ENCODE measurements at places on chromosomes 2 and 18. TPM values are rescaled to one million over a fixed set of nuclear protein-coding genes. Genes with fewer than 3 reads are reported as not detected.
A peak's percentile ranks its signal among the peaks of the same experiment; 100 is the strongest.

DNA sequence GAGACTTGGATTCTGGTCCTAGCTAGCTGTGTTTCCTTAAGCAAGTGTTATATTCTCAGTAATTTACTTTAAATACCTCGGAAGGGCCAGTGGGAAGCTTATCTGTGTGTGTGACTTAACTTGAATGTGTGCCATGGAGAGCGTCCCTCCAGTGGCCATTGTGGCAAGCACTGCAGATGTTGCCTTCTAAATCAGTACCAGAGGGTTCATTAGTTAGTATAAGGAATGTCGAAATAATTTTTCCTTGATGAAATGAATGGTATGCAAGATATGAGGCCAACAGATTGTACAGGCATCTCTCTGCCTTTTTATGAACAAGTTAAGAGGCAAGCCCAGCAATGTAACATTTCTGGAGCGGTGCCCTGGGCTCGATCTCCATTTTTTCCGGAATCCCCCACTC lies 52.0 kb downstream of the FBXO36 start:
- DNase-seq: peak; percentile 40

- DNase-seq: peak; percentile 95
Observed at GRCh38 chr2:43343573-43344304, 117.3 kb upstream of the ZFP36L2 start.

GRCh38 chr2:114034742-114035141 lies 144.9 kb downstream of the ACTR3 start:
- DNase-seq: peak; percentile 13

DNA sequence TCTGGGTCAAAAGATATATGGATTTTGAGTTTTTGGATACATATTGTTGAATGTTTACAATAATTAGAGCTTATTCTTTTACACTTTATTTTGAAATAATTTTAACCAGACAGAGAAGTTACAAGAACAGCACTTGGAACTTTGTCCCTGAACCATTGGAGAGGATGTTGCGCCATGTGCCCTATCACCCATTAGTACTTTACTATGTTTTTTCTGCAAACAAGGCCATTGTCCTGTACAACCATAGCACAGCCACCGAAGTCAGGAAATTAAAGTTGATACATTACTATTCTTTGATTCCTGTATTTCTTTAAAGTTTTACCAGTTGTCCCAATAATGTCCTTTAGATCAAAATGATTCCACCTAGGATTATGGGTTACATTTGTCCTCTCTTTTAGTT lies 188.8 kb downstream of the ACKR3 start:
- no peak for DNase-seq

DNA sequence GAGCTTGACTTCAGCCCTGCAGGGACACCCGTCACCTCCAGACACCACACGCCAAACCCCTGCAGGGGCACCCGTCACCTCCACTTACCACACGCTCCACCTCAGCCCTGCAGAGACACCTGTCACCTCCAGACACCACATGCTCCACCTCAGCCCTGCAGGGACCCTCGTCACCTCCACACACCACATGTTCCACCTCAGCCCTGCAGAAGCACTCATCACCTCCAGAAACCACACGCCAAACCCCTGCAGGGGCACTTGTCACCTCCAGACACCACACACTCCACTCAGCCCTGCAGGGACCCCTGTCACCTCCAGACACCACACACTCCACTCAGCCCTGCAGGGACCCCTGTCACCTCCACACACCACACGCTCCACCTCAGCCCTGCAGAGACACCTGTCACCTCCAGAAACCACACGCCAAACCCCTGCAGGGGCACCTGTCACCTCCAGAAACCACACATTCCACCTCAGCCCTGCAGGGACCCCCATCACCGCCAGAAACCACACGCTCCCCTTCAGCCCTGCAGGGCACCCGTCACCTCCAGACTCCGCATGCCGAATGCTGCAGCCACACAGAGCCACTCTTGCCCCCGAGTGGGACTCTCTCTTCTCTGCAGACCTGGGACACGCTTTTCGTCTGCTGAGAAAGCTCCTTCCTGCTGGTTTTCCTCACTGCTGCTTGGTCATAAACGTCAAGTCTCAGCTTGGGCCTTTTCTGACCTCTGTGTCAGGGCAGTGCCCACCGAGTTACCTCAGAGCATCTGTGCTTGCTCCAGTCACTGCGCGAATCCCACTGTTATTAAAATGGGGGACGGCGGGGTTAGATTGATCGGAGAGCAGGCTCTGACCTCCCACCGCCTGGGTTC lies 77.5 kb upstream of the SALL3 start:
- no peak for DNase-seq

Gene CPLX4
- not detected for total RNA-seq

Gene FHOD3
- total RNA-seq: 32.0 TPM

Data from skin of body (tissue), 3 donors.